Activated T-cell treated with anti-CD3 and anti-CD28 coated beads for 48 hours (primary cell): ENCODE measurements at places on chromosomes 11 and 22.

- DNase-seq = no peak
Observed at GRCh38 chr11:125284245-125284850, 119.8 kb downstream of the PKNOX2 start.

- DNase-seq = no peak
Observed at GRCh38 chr11:8086001-8086479, 5.0 kb downstream of the TUB start.

DNA sequence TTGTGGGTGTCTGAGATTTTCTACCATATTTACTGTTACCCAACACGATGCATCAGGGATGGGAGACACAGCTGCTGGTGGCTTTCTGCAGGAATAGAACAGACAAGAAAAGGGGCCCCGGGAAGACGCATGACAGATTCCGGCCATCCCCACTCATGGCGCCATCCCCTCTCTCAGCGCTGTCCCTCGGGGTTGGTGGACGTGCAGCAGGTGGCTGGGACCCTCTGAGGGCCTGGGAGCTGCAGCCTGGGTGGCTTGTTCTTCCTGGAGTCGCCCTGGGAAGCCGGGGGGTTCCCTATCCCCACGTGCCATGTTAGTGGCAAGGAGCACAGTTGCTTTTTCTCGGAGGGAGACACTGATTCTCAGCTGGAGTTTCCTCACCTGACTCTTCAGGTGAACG, 1123.3 kb downstream of the BRD1 start:
- DNase-seq = no peak

DNA sequence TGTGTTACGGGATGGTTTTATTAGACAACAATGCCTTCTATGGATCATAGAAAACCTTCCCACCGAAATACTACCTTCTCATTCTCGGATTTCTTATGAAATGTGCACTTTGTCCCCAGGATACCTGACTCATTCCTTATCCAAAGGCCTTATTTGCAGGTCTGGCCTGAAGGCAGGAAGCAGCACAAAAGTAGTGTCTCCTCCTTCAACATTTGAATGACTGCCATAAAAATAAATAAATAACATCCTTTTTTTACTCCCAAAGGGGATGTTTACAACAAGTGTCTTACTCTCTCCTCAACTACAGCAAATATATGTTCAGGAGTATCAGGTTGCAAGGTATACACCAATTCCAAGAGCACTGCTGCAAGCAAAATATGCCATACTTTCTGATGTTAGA, 41.6 kb upstream of the PAK1 start:
- no peak for DNase-seq

DNA sequence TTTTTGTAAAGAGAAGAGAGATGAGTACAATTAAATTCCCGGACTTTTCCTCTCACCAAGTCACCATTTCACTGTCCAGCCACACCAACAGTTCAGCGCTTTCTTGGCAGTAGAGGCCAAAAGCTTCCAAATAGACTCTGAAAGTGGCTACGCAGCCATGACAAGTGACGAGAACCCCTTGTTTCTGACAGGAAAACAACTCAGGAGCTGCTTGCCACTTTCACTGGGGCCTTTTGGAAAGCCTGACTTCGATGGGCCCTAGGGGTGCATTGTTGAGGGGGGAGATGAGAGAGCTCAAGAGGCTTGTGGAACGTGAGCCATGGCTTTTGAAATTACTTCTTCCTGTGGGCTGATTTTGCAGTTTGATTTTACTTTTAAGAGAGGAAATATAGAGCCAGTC, 422.1 kb upstream of the FAT3 start:
- DNase-seq = no peak

GRCh38 chr11:35892166-35892565, 51.7 kb upstream of the LDLRAD3 start:
- no peak for DNase-seq
